ENCODE measurements at places on chromosomes 5 and 9.

DNA sequence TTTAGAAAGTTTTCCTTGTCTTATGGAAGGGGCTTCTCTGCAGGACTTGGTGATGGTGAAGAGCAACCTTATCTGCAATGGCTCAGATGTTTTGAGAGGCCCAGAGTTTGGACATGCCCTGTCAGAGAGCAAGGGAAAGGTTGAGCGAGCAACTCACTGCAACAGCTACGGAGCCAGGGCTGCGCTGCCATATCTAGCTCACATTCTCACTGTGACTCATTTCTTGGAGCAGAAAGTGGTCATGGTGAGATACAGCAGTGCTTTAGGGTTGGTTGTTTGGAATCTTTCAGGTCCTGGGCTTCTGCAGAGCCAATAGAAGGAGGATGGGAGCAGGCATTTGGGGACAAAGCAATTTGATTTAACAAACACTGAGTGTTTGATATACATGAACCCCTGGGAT lies 12.3 kb downstream of the GLRA1 start:
- no peak for DNase-seq

DNA sequence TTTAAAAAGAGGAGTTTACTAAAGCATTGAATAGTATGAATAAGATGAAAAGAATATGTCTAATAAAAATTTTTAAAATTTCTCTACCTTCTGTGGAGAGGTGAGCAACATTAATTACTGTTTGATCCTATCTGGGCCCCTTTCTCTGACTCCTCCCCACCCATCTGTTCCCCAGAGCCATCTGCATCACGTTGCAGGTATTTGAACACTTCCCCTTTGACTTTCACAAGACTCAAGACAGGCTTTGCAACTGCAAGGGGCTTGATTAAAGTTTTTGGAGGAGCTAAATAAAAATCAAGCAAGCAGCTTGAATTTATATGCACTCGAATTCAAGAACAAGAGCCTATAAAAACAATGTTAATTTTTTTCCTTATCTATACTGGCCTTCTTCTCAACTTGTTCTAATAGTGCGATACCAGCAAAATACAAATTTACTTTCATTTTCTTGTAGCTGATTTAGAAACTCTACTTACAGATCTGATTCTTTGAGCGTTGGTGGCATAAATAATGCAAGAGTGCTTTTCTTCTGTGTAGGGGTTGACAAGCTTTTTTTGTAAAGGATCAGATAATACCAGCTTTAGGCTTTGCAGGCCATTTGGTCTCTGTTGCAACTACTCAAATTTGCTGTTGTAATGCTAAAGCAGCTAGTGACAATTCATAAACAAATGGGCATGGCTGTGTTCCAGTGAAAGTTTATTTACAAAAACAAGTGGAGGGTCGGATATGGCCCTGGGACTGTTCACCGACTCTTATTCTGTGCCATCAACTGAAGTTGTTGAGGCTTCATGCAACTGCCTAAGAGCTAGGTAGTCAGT lies 21.2 kb downstream of the TXNDC8 start:
- DNase-seq = no peak

- no peak for DNase-seq
Observed at GRCh38 chr5:35009019-35009418, 38.7 kb downstream of the AGXT2 start.

DNA sequence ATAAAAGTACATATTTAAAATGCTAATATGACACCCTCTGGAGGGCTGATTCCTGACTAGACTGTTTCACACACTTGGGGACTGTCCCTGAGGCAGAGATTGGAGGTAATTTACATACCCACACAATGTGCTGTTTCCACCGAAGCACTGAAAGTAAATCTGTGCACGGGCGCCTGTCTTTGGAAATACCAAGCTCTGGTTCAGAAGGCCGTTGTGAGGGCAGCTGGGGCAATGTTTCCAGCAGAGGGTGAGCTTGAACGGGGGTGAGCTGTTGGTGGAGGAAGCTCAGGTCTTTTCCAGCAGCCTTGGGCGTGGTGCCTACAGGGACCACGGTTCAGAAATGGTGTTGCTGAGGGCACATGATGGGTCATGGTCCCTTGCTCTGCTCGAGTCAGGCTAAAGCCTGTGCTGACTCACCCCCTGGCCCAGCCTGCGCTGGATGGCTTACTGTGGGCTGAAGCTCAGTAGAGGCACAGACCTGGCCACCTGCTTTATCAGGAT lies 25.8 kb upstream of the HMCN2 start:
- no peak for DNase-seq
